ENCODE measurements at places on chromosomes 6 and 20.

DNA sequence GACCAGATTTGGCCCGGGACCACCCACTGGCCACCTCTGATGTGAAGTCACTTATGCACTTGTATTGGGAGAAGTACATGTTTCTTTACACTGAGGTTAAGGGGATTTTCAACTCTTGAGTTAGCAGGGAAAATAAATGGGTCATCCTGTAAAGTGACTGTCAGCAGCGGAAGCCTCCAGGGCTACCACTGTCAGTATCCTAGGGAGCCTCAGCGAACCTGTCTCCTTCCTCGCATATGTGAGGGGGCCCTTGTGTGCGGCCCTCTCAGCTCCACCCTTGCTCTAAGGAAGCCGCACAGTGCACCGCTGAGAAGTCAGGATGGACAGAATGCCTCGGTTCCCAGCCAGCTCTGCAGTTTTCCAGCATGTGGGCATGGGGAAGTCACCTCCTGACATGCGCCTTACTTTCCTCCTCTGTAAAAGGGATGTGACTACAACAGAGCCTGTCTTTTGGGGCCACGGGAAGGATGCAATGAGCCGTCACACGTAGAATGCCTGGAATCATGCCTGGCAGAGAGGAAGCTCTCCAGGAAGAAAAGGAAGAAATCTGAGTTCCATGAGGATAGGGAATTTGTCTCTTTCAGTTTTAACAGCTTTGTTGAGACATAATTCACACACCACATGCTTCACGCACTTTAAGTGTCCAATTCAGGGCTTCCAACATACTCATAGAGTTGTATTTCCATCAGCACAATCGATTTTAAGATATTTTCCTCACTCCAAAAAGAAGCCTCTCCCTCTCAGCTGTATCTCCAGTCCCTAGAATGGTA lies 115.4 kb downstream of the SYCP2 start:
- DNase-seq: no peak

GRCh38 chr20:49891476-49892110 lies 23.7 kb downstream of the SPATA2 start:
- no peak for DNase-seq

DNA sequence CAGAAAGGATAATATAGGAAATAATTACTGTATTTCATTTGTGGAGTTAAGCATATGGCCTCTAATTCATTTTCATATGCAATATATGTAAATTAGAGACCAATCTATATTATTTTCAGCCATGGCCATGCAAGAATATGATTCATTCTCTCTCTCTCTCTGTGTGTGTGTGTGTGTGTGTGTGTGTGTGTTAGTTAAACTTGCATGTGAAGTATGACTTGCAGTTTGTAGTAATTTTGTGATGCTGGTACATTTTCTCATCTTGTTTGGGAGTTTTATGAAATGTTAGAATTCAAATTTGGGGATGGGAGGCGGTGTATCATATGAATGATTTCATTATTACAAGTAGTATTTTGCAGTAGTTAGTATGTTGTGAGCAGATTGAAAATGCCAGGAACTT lies 74.8 kb downstream of the JARID2 start:
- DNase-seq: no peak

GRCh38 chr6:11805259-11806053 lies 26.9 kb upstream of the ADTRP start:
- no peak for DNase-seq

- DNase-seq: no peak
These were observed 44.2 kb downstream of the PLCG1 start for GRCh38 chr20:41181567-41181966.

DNA sequence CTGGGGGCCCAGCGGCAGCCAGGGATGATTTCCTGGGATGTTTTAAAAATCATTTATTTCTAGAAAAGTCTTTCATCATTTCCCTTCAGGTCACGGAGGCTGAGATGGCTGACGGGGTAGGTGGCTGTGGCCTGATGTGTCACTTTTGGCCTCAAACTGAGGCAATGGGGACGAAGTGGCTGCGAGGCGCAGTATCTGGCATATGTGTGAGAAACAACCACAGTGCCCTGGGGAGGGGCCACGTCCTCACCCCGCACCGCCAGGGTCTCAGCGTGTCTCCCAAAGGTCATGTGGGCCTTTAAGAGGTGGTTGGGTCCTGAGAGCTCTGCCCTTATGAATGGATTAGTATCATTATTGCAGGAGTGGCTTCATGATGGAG lies 120.0 kb downstream of the CEBPB start:
- DNase-seq: no peak

- no peak for DNase-seq
These were observed 198.5 kb upstream of the TAB2 start for GRCh38 chr6:149118737-149119653.

DNA sequence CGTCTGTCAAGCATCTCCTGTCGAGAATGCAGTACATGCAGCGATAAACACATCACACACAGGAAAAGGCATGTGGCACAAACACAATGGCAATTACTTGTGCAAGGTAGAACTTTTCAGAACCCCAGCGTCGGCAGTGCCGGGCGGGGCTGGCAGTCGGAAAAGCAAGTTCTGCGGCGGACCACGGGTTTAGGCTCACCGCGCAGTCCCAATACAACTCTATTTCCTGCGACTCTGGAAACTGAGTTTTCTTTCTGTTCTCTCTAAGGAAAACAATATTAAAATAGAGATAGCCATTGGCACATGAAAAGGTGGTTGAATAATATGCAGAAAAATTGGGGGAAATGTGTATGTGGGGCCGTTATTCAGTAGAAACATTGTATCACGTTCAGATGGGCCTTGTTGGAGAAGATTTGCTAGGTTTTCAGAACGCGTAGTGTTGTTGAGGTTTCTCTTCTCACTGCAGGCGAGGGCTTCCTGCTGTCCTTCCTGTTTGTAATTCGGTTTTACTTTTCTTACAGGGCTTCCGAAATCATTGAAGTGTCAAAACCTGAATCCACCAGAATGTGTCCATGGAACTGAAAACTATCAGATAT lies 369.5 kb downstream of the THBS2 start:
- no peak for DNase-seq

DNA sequence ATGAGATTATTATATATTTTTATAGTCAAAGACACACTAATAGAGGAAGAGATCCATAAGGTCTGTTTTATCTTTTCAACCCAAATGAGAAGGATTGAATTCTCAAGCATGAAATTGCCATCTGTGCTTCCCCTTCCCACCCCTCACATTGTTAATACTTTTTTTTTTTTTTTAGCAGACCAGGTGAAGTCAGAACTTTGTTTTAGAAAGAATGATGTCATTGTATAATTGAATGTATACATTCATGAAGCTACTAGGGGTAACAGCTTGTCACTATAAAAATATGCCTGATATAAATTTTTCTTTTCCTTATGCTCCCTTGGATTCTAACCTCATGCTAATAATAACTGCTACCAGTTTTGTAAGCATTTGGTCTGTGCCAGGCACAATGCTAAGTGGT lies 88.9 kb downstream of the TFAP2B start:
- DNase-seq: no peak

DNA sequence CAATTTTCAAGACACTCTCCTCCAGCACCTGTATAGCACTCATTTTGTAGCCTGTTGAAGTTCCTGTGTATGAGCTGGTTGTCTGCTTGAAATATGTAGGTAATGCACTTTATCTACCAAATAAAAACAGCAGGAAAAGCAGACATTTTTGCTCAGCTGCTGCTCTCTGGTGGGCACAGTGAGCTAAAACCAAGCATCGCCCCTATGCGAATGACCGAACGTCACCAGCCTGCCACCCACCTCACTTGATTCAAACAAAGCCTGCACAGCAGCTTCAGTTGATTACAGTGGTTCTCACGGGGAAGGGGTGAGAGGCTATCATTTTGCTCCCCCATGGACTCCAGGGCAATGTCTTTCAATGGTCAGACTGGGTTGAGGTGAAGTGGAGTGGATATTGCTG lies 185.7 kb downstream of the SASH1 start:
- no peak for DNase-seq

DNA sequence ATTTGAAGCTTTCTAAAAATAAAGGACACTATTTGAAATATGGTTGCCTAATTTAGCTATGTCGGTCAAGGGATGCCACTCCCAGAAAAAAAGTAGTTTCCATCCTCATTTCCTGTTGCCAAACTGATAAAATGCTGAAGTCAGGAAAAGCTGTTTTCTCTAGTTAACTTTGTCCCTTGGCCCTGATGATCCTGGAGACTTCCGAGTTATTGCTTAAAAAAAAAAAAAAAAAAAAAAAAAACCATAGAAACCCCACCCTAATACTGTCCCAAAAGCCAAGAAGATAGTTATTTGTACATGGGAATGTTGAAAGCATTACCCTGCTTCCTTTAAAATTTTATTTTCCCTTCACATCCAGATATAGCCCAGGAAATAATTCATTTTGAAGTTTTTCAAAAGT lies 236.7 kb downstream of the SOD2 start:
- DNase-seq: no peak

- DNase-seq: no peak
These were observed 172.2 kb downstream of the ARID1B start for GRCh38 chr6:156949376-156949775.

All from stimulated activated CD4-positive, alpha-beta T cell treated with anti-CD3 and anti-CD28 coated beads, TNF-alpha, amount 100 ng/mL, for 24 hours (primary cell).